CD8-positive, alpha-beta memory T cell (primary cell): ENCODE measurements at places on chromosomes 7 and 10.

GRCh38 chr7:71984348-71984747, 427.8 kb downstream of the CALN1 start:
- DNase-seq = no peak

DNA sequence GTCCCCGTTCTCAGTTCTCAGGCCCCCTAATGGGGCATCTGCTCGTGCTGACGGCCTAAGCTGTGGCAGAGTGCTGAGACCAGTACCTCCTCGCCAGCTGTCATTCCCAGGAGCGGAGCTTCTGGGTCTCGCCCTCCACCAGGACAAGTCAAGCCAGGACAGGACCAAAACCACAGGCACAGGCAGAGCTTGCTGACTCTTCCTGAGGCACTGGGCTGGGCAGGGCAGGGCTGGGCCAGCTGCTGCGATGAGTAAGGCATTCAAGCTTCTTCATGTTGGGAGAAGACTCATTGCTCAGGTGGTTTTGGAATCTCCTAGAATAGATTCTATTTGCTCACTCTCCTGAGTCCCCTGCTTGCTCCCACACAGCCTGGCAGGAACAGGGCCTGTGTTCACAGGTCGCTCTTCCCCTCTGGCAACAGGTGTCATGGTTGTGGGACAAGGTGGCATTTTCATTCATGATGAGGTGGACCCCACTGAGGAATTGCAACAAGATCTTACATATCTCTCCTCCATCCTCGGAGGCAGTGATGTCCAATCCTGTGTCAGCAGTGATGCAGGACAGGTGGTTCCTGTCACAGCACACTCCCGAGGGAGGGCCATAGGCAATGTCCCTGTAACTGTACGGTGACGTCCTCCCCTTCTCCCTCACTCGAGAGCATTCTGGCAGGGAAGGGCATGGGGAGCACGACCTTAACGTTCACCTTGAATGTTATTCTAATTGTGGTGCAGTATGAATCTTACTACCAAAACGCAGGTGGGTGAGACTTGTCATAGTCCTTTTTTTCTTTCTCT, 17.0 kb upstream of the SH3PXD2A start:
- no peak for DNase-seq

DNA sequence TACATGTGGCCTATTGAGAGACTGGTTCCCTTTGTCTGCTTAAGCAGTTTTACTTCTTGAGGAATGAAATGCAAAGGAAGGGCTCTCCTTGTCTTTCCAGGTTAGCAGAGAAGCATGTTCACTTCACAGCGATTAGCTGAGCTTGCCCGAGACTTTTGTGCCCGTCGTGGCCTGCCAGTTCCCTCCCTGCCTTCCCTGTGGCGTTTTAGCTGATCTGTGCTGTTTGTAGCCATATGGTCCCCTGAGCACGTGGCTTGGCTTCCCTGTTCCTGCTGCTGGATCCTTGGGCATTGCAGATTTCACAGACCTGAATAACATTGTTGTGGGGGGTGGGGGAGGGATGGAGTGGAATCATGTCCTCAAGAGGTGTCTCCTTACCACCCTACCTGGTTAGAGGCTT, 61.8 kb downstream of the SND1 start:
- DNase-seq = no peak

DNA sequence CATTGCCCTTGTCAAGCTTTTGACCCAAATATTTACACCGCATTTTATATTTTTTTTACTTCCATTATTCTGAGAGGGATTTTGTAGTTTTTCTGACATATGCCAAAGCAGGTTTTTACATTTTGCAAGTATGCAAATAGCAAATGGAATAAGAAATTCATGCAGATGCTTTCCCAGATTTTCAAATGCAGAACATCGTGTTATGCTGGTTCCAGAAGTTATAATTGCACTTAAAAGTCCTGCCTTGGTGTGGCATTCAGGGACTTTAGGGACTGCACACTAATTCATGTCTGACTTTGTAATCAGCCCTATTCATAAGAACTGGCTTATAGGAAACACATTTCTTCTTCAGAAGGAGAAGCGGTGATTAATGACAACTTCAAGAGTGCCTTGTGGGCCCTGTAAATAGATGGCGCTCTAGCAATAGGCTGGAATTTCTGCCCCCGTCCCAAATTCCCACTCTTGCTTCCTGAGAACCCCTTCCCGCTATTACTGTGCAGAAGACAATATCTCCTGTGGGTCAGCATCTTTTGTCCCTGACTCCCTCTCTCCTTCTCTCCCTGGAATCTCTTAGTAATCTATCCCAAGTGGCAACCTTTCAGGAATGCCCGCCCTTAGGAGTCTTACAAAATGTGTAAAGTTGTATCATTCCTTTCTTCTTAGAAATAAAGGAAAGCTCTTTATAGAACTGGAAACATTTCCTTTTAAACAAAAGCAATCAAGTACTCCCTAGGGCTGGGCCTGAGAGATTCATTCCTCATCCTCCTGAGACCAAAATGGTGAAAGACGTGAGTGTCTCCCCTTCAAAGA, 264.0 kb downstream of the INHBA start:
- no peak for DNase-seq

- DNase-seq = no peak
Observed at GRCh38 chr7:129122078-129122750, 22.3 kb upstream of the TSPAN33 start.

GRCh38 chr10:73190188-73190587, 22.3 kb downstream of the FAM149B1 start:
- DNase-seq = no peak

- no peak for DNase-seq
Observed at GRCh38 chr10:42827201-42827600, 44.6 kb downstream of the BMS1 start.

DNA sequence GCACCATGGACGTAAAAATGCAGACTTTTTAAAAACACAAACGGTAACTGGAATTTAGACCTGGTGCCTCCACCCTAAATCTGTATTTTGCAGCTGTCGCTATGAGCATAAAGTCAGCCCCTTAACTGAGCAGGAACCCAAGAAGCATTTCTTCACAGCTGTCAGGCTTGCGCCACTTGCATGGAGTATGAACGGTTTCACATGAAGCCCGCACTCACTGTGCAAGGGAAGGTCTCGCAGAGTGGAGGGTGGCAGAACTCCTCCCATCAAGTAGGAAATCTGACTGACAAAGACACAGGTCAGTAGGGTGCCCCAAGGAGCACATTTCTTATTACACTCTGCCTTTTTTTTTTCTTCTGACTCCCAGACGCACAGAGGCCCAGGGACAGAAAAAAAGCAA, 58.5 kb downstream of the ELMO1 start:
- no peak for DNase-seq

DNA sequence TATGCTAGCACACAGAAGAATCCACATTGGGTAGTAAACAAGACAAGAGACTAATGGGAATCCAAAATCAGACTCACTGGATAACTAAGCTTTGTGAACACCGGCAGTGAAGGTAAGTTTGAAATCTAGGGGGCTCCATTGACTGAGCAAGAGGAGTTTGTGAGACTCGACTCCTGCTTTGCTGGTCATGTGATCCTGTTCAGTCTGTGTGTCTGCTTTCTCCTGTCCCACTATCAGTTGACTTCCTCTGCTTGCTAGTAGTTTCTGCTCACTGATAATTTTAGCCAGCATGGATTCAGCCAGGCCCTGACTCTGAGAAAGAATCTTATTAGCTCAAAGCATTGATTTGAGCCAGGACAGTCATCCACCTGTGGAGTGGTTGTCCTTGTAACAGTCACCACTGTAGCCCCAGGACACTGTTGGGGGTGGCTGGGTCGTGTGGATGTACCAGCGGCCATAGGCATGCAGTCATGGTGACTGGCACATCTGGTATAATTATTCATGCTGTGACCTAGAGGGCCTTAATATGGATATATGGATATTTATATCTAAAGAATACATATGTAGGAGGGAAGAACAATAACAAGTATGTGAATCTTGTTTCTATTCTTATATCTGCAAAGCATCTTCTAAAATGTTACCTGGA, 44.4 kb downstream of the DNAH11 start:
- no peak for DNase-seq

DNA sequence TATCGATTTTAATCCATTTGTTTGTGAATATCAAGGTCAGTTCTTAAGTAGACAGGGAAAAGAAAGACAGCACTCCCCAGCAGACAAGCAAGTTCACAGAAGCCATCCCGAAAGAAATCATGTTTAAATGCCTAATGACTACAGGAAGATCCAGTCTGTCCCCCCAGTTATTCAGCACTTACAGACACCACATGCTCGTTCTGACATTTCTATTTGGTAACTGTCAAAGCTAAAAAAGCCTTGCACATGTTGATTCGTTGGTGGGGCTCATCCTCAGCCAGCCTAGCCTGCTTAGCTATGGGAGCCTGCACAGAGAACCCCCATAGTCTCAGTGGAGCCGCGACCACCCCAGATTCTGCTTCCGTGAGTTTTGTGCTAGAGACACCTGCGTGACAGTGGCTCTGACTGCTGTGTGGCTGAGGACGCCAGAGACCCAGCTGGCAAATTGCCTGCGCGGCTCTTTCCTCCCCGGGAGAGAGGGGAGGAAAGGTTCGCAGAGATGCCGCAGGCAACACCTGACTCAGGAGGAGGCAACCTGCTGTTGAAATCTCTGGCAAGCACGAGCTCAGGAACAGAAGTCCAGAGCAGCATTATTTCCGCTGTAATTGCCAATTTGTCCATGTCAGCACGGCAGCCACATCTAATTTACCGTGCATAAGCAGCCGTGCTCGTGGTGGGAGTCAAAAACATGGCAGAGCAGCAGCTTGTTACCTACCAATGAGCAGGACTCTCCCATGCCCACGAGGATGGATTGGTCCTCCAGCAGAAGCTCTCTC, 194.2 kb downstream of the GPAM start:
- no peak for DNase-seq

DNA sequence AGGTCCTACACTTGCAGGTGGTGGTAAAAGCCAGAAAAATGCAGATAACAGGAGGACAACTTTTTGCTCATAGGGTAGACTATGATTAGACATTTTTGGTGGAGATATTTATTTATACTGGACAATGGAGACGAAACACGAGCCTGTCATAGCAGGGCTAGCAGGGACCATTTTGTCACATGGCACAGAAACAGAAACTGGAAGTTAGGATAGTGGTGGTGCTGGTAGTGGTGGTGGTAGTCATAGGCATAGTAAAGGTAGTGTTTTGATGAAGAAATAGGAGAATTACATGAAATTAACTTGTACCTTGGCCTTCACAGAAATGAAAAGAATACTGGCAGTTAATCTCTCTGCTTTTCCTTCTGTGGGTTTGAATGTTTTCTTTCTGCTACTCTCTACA, 8.8 kb upstream of the MGAM start:
- DNase-seq = no peak

DNA sequence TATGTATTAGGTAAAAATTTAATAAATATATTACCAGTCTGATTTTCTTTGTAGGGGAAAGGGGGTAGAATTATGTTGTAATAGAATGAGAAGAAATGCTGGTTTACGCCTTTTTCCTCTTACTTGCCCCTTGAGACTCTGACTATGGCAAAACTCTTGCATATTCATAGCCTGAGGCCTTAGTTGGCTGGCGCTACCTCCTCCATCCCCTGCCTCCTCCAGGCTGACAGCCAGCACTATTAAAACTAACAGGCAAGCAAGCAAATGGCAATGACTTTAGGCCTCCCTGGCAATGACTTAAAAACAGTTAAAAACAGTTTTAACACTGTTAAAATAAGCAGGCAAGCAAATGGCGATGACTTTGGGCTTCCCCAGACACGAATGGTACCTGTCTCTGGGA, 14.4 kb downstream of the PKD2L1 start:
- no peak for DNase-seq

DNA sequence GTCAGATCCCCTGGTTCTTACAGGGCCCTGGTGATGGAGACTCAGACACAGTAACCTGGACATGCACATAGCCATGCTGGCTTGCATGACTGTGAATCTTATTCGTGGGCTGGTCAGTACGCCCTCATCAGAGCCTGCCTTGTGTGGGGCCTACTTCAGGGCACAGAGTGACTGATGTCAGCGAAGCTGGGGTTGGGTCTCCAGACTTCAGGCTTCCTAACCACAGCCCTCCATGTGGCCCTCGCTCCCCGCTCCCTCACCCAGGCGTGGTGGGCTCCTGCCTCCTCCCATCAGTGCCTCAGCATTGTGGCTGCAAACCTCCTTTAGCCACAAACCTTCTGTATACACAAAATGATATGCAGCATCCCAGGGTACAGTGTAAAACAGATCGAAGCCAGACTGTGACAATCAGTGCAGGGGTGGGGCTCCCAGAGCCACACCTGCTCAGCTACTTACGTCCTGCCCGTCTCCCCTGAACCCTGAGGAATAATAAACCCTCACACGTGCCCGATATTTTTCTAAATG, 7.1 kb upstream of the C10orf105 start:
- peak; percentile 22 for DNase-seq

DNA sequence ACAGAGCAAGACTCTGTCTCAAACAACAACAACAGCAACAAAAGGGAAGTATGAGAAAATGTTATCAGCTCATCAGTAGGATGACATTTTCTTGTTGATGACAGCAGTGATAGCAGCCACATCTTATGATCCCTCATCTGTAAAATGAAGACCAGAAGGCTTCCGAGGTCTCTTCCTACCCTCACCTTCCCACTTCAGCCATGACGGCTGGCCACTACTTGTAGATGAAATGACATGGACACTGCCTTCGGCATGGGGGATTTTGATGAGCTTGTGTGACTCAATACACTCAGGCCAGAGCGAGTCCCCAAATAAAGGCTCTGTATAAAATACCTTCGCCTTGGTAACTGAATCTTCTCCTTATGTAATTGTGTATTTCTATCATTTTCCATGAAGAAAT, 6.7 kb downstream of the ECHDC3 start:
- no peak for DNase-seq

GRCh38 chr10:77965294-77965693, 38.7 kb upstream of the DLG5 start:
- no peak for DNase-seq

DNA sequence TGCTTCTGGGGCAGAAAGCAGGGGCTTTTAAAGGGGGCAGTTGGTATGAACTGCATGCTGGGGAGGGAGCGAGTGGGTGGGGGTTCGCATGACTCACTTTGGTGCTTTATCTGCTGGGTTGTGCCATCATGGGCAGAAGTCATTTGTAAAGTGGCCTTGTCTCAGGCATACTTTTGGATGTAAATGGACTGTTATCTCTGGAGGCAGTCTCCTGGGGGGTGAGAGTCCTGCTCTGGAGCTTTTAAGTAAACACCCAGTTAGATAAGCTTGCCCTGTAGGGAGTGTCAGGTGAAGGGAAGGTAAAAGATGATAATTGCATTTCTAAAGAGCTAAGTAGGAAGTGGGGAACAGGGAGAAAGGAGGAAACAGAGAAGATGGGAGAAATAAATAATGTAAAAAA, 1.6 kb upstream of the GSTO1 start:
- no peak for DNase-seq

DNA sequence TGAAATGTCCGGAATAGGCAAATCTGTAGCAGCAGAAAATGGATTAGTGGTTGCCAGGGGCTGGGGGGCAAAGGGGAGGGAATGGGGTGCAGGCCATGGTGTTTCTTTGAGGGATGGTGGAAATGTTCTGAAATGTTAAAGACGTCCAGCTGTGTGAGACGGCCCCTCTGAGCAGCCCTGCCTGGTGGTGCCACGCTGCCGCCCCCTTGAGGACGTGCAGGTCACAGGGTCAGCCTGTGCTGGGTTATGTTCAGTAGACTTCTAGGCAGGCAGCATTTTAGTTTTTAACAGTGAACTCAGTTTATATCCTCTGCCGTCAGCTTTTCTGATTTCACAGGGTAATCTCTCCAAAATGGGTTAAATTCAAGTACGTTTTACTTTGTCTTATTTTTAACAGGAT, 9.4 kb downstream of the NUB1 start:
- DNase-seq = no peak

- DNase-seq = no peak
Observed at GRCh38 chr10:51951601-51952000, 252.2 kb upstream of the CSTF2T start.

- no peak for DNase-seq
Observed at GRCh38 chr10:101006593-101007098, 7.0 kb downstream of the LZTS2 start.
